Left ventricle myocardium inferior (tissue), 1 donor: ENCODE measurements at places on chromosomes 3 and 15.

DNA sequence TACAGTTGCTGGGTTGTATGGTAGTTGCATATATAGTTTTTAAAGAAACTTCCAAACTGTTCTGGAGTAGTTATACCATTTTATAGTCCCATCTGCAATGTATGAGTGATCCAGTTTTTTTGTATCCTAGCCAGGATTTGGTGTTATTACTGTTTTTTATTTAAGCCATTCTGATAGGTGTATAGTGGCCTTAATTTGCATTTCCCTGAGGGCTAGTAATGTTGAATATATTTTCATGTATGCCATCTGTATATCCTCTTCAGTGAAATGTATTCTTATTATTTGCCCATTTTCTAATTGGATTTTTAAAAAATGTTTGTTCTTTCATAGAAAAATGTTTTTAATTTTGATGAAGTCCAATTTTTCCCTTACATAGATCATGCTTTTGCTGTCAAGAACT, 29.2 kb downstream of the PXK start:
- DNase-seq, result no peak
- no peak overlapping the region for H3K27ac ChIP-seq
- H3K36me3 ChIP-seq, result no peaks in the 10 kb centered on the region
- no peaks in the 10 kb centered on the region for H3K27me3 ChIP-seq
- H3K4me1 ChIP-seq, result peaks cover 6% of the 10 kb centered on the region
- no peak overlapping the region for H3K4me3 ChIP-seq

DNA sequence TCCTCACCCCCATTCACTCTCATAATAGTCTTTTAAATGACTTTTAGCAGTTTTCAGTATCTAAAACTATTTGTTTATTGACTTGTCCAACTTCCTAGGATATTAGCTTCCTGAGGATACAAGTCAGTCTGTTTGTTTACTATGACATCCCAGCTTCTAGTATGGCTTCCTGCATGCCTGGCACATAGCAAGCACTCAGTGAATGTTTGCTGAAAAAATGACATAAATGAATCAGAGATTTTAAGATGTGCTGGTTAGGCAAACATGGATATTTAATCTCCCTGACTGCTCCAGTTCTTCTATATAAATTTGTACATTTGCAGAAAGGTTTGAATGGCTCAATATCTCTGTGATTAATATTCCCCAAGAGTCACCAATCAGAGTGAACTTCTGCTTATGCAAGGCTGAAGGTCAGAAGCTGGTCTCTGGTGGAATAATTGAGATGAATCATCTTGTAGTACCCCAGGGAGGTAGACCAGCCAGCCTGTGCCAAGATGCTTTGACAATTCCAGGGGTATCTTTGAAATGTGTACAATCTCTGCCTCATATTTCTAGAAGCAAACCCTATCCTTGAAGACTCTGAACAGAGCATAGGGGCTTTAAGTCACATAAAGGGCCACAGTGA, 219.0 kb upstream of the LMCD1 start:
- peaks cover 20% of the 10 kb centered on the region for H3K4me1 ChIP-seq
- H3K27ac ChIP-seq, result peak overlapping the region; percentile 9
- H3K27me3 ChIP-seq, result no peaks in the 10 kb centered on the region
- H3K36me3 ChIP-seq, result no peaks in the 10 kb centered on the region
- no peak overlapping the region for H3K4me3 ChIP-seq

DNA sequence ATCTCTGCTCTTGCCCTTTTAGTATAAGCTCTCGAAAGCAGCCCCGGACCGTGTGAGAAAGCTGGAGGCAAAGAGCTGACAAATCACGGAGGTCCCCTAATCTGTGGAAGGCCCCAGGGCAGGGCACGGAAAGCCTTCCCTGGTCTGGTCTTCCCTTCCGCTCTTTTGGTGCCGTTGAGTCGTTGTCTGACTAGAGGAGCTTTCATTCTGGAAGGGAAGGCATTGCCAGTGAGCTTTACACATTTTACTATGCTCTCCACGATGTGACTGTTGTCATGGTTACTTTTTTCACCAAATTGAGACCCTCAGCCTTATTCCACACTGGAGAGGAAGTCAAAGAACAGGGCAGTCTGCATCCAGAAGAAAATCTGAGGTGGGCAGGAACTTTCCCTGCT, 71.7 kb downstream of the CYP19A1 start:
- no peak for DNase-seq
- H3K4me3 ChIP-seq, result peak overlapping the region; percentile 72
- peaks cover 61% of the 10 kb centered on the region for H3K27me3 ChIP-seq
- H3K27ac ChIP-seq, result peak overlapping the region; percentile 16

DNA sequence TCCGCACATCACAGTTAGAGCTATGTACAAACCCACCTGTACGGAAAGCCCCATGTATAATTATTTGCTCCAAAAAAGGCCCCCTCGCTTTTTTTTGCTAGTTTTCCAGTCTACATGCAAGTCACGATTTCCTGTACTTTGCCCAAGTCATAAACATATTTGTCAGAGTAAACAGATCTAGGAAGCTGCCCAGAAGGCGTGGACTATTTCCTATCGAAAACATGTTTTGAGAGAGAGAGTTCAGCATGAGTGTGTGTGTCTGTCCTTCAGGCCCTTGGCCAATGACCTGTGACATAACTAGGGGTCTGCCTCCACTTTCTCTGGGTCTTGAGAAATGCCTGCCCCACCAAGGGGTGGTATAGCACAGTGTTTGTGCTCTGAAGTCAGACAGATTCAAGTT, 72.7 kb upstream of the HACD2 start:
- H3K4me1 ChIP-seq, result peaks cover 89% of the 10 kb centered on the region
- H3K36me3 ChIP-seq, result no peaks in the 10 kb centered on the region
- peak overlapping the region; percentile 76 for H3K27ac ChIP-seq
- H3K4me3 ChIP-seq, result no peak overlapping the region

- H3K27me3 ChIP-seq, result no peaks in the 10 kb centered on the region
- no peak within 1 kb of the TSS for H3K4me3 ChIP-seq
- DNase-seq, result no peak
- H3K27ac ChIP-seq, result no peak within 1 kb of the TSS
- no peaks in the 10 kb centered on the region for H3K4me1 ChIP-seq
These were observed at the start of gene NR1I2 for GRCh38 chr3:119781330-119782198. Gene NR1I2, plus strand, starts transcription at chr3:119782101.

DNA sequence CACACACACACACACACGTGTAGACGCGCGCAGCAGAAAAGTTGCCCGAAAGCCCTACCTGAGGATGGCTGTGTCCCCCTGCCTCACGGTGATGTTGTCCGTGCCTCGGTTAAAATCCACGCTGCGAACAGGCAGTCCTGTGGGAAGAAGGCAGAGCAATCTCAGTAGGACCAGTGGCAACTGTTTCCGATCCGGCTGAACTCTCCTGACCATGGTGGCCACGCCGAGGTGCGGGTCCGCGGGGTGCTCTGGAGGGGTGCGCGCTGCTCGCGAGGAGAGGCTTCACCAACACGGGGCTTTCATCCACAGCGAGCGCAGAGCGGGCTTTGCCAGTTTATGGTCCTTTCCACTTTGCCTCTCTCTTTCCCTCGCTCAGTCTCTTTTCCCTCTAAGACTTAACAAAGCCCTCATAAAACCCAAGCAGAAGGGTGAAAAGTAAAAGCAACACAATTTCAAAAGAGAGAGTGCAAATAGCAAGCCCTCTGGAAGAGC, 422 bp downstream of the LSAMP start:
- no peak for DNase-seq
- H3K36me3 ChIP-seq, result no peaks in the 10 kb centered on the region
- H3K27ac ChIP-seq, result no peak overlapping the region

DNA sequence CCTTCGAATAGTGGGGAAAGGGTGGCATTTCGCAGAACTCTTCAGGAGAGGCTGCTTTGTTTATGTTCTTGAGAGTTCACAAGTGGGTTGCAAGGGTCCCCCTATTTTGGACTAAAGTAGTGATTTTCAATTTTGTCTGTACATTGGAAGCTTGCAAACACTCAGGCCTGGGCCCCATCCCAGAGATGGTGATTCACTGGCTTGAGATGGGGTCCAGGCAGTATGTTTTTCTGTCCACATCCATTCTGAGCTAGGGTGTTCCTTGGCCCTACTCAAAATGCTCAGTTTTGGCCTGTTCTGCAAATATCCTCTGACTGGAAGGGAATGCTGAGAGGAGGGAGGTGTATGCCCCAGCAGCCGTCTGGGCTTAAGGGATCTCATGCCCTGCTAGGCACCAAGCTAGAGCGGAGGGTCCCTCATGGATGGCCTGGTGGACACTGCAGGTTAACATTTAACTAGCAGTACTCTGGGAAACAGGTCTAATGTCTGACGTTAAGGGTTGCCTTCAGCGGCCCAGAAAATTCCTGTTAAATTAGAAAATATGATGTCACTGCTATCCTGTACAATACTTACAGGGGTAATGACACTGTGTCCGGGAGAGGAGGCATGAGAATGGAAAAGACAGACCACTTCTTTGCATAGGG, 181.4 kb downstream of the OPA1 start:
- H3K4me3 ChIP-seq, result no peak overlapping the region
- H3K36me3 ChIP-seq, result no peaks in the 10 kb centered on the region
- H3K4me1 ChIP-seq, result no peaks in the 10 kb centered on the region

DNA sequence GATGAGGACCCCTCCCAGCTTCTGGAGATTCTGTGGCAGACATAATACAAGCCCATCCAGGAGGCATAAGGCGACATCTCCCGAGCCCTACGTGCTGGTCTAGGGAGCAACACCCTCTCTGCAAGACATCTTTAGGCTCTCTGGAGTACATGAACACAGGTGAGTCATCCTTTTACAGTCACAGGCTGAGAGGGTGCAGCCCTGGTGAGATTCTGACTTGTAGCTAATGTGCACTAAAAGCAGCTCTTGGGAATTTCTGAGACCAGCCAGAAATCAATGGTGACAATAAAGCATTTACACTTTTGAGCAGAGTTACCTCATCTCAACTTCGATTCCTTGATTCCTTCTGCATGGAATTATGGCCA, 131.1 kb downstream of the XXYLT1 start:
- H3K4me3 ChIP-seq, result no peak overlapping the region
- no peaks in the 10 kb centered on the region for H3K36me3 ChIP-seq
- no peak for DNase-seq
- no peaks in the 10 kb centered on the region for H3K27me3 ChIP-seq
- no peaks in the 10 kb centered on the region for H3K4me1 ChIP-seq
- H3K27ac ChIP-seq, result peak overlapping the region; percentile 65

- peaks cover 5% of the 10 kb centered on the region for H3K27me3 ChIP-seq
- no peak for DNase-seq
- no peaks in the 10 kb centered on the region for H3K36me3 ChIP-seq
- no peak overlapping the region for H3K27ac ChIP-seq
These were observed 26.5 kb downstream of the RTP1 start for GRCh38 chr3:187223799-187224198.

GRCh38 chr3:51947215-51947900, 5.2 kb downstream of the PARP3 start:
- H3K27me3 ChIP-seq, result no peaks in the 10 kb centered on the region
- H3K27ac ChIP-seq, result no peak overlapping the region
- peaks cover 14% of the 10 kb centered on the region for H3K4me1 ChIP-seq
- no peak overlapping the region for H3K4me3 ChIP-seq

DNA sequence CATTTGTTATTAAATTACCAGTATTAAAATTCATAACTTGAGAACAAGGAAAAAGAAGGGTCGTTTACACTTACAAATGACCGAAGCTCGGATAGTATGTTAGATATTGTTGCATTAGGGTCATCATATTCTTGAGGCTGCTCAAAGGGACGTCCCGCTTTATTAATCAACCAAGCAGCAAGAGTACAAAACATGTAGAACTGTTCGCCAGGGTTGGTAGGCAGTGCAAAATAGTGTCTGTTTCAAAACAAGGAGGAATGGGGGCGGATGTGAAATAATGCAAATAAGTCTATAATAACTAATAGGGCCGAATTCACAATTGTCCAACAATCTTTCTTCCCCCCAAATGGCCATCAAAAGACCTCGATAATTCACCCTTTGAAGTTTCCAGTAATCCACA, 2.9 kb downstream of the IFT57 start:
- peaks cover 17% of the 10 kb centered on the region for H3K36me3 ChIP-seq
- DNase-seq, result no peak
- H3K4me3 ChIP-seq, result no peak overlapping the region
- H3K4me1 ChIP-seq, result peaks cover 39% of the 10 kb centered on the region
- H3K27me3 ChIP-seq, result no peaks in the 10 kb centered on the region

DNA sequence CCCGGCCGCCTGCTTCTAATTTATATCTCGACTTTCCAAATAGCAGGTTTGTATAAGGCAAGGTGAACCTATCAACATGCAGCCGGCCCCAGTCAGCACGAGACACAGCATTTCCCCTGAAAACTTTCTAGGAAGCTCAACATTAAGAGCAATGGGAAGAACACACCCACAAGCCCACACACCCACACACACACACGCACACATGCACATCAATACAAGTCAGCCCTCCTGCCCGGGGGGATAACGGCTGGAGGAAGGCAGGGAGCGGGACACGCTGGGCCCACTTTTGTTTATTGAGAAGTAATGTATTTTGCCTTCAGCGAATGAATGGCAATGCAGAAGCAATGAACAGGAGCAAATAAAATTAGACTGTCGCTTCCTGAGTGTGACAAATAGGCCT, 83.5 kb downstream of the PCSK6 start:
- H3K4me3 ChIP-seq, result no peak overlapping the region
- H3K4me1 ChIP-seq, result no peaks in the 10 kb centered on the region
- H3K36me3 ChIP-seq, result peaks cover 12% of the 10 kb centered on the region
- no peak overlapping the region for H3K27ac ChIP-seq

- H3K27me3 ChIP-seq, result peaks cover 4% of the 10 kb centered on the region
- peaks cover 74% of the 10 kb centered on the region for H3K36me3 ChIP-seq
- peak overlapping the region; percentile 46 for H3K27ac ChIP-seq
- H3K4me1 ChIP-seq, result peaks cover 67% of the 10 kb centered on the region
These were observed 120.1 kb downstream of the SEC22A start for GRCh38 chr3:123321806-123322205.

GRCh38 chr3:140580746-140581145, 97.1 kb upstream of the TRIM42 start:
- no peaks in the 10 kb centered on the region for H3K4me1 ChIP-seq
- H3K27me3 ChIP-seq, result no peaks in the 10 kb centered on the region
- H3K4me3 ChIP-seq, result no peak overlapping the region
- no peak for DNase-seq

GRCh38 chr3:159974-160373, 36.6 kb upstream of the CHL1 start:
- H3K36me3 ChIP-seq, result no peaks in the 10 kb centered on the region
- no peaks in the 10 kb centered on the region for H3K4me1 ChIP-seq
- H3K27me3 ChIP-seq, result no peaks in the 10 kb centered on the region
- no peak overlapping the region for H3K4me3 ChIP-seq
- no peak overlapping the region for H3K27ac ChIP-seq
- no peak for DNase-seq

DNA sequence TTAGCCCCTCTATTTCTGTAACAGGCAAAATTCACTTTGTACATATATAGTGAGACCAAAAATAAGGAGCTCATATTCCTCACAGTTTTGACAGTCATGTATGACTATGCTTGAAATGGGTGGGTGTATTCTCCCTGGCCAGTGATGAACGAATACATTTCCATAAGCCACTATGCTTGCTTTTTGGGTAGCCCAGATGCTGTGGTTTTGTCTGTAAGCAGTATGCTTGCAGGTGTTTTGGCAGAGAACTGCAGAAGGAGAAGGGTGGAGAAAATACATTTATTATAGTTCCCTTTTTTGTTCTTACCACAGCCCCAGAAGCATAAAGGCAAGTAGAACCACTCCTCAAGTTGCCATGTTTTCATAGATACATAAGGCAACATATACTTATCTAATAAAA, 131.2 kb downstream of the RBMS3 start:
- H3K4me1 ChIP-seq, result peaks cover 80% of the 10 kb centered on the region
- no peak for DNase-seq
- H3K27ac ChIP-seq, result no peak overlapping the region
- no peaks in the 10 kb centered on the region for H3K27me3 ChIP-seq
- H3K36me3 ChIP-seq, result no peaks in the 10 kb centered on the region
- H3K4me3 ChIP-seq, result no peak overlapping the region
